GM13976 (cell line): ENCODE measurements at places on chromosomes 7 and 10.
A peak's percentile ranks its signal among the peaks of the same experiment; 100 is the strongest.

- DNase-seq: no peak
Observed at GRCh38 chr10:25028711-25029110, 12.3 kb downstream of the THNSL1 start.

DNA sequence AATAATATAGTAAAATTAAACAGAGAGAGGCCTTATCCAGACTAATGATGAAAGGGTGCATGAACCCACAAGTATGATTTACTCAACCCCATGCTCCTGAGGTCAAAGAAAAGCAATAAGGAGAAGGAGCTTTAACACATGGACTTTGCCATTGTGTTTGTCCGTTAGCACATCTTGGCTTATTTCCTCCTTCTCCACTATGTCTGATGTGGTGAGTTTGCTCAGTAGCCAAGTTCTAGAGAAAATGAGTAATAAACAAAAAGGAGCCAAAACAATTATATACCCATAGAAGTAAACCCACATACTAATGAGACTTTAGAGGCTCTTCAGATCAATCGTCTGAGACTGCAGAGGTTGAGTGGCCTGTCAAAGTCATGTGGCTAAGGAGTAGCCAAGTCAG, 26.1 kb upstream of the ADD3 start:
- no peak for DNase-seq

DNA sequence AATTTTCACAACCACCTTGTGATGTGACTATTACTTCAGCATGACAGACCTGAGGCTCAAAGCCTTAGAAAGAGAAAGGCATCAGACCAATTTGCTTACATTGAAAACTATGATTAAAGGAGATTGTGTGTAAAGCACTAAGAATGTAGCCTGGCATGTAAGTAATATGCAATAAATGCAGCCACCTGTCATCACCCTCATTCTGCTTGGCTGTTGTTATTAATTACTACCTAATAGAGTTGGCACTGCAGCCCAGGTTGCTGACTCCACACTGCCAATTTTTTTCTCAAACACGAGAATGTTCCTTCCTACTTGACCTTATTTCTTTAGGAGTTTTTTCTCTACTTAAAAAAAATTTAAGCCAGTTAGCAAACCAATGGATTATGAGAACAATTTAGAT, 61.2 kb upstream of the NPVF start:
- no peak for DNase-seq

GRCh38 chr10:102949916-102950315, 31.8 kb downstream of the CNNM2 start:
- DNase-seq: no peak

DNA sequence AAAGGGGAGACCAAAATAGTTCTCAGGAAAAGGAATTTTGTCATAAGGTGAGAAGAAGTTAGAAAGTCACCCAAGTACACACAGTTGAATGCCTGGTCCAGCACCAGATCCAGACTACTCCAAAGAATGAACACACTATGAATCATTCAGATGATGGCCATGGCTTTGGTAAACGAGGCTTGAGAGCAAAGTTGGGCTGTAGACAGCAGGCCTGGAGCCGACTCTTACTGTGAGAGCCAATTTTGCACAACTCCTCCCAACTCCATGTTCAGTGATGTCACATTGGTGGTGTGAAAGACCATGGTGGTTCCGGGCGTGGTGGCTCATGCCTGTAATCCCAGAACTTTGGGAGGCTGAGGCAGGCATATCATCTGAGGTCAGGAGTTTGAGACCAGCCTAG, 131.6 kb downstream of the PKD1L1 start:
- DNase-seq: no peak

DNA sequence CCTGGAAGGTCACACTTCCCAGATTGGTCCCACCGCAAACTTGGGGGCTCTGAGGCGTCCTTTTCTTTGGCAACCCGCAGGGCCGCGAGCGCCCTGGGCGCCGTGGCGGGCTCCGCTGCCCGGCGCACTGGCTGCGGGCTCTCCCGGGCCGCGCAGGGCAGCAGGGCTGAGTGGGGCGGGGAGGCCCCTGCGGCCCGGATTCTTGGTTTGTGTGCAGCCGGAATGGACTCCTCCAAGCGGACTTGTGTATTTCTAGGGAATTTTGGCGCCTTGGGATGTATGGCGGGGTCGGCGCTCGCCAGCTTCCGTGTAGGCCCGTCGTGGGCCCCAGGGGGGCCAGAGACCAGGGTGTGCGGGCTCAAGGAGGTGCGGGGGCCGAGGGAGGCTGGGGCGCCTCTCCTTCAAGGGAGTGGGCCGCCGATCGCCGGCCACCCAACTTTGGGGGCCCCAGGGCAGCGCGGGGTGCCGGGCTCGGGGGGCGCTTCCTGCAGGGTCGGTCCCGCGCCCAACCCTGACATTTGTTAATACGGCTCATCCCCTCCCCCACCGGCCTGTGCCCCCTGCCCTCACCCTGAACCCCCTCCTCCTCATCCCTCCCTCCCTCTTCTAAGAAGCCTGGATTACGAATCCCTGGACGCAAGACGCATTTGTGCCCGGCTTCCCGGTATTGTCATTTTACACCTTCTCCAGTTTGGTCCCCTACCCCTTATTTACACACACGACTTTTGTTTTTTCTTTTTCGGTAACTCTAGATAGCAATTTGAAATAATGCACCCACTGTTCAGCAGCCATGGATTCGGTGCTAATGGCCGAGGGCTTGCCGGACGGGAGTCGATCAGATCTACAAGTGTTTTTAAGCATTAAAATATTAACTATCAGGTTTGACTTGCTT, 2.5 kb downstream of the TCF7L2 start:
- DNase-seq: no peak

DNA sequence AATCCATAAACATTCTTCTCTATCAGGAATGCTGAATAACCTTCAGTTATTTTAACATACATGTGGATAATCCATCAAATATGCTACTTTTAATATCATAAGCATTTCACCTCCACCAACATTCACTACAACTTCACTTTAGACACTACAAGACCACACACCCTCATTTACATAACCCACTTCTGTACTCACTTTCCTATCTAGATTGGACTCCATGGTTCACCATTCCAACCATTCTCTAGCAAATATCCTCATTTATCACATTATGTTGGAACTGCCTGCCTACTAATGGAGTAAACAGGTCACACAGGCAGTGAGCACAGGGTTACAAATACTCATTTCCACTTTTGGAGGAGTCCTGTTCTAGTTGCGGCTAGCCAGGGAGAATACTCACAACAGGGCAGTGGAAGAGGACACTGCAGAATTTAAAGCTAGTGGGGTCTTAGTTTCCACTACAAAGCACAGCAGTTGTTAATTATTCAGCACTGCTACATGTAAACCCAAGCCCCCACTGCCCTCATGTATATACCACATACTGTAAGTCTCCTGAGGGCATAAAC, 18.4 kb downstream of the SNX13 start:
- DNase-seq: no peak

GRCh38 chr7:48875045-48875916, 49.1 kb upstream of the CDC14C start:
- no peak for DNase-seq

- DNase-seq: no peak
Observed at GRCh38 chr7:30894866-30895605, 16.6 kb upstream of the AQP1 start.

DNA sequence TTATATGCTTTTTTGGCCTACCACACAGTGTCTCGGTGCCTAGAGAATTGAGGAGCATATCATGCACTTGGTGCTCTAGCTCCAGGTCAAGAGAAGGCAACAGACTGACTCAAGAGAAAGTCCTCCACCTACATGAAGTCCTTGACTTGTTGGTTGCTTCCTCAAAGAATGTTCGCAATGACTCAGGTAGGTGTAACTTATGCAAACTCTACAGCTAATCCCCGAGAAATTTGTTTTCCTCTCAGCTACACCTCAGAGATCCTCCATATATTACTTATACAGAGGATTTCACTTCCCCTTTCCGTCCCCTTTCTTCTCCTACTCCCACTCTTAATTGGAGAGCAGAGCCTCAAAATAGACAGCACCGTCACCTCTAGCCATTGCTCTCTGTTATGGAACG, 1013.1 kb downstream of the KCNMA1 start:
- DNase-seq: peak; percentile 50

DNA sequence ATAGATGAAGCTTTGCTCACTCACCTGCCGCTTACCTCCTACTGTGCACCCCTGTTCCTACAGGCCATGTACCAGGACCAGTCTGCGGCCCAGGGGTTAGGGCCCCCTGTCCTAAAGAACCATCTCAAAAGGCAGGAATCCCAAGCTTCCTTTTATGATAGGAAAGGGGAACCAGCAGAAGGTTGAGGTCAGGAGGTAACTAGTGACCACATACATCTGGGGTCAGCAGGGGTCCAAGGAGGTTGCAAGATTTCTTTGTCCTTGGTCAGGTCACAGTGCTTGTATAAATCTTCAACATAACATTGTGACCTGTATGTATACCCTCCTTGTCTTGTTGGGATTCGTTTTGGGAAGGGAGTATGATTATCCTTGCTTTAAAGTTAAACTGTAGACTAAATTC, 73.8 kb downstream of the OAT start:
- no peak for DNase-seq

- DNase-seq: no peak
Observed at GRCh38 chr10:32232378-32232777, 114.6 kb downstream of the EPC1 start.

- DNase-seq: no peak
Observed at GRCh38 chr10:96453856-96454583, 59.7 kb downstream of the TLL2 start.

GRCh38 chr10:130740915-130741750, 570.4 kb downstream of the TCERG1L start:
- no peak for DNase-seq

DNA sequence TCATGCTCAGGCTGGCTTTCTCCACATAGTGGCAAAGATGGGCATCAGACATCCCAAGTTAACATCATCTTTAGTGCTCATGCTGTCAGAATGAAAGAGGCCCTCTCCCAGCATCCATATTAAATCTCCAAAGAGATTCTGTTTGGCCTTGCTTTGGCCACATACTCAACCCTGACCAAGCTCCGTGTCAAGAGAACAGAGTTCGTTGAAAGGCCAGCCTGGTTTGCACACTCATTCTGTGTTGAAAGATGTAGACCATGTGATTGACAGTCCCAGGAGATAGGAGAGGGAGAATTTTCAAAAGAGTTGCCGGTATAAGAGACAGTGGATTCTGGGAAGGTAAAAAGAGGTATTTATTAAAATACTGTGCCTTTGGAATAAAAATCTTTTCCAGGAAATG, 19.7 kb downstream of the MET start:
- no peak for DNase-seq

DNA sequence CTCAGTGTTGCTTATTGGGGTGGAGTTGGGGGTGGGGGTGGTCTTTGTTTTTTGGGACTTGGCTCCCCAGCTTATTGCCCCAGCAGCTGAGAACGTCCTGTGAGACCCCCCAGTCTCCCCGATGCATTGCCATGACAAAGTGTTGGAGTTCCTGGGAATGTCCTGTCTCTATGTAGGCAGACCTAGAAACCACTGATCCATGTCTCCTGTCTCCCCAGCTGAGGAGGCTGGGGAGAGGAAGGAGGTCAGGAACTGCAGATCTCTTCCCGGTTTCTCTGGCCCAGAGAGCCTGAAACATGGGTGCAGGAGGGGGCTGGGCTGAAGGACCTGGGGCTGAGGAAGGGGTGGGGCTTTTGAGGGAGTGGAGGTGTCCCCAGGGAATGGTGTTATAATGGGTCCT, 80.2 kb upstream of the GTF2IRD1 start:
- no peak for DNase-seq

GRCh38 chr10:130986846-130987245, 324.7 kb downstream of the TCERG1L start:
- no peak for DNase-seq

DNA sequence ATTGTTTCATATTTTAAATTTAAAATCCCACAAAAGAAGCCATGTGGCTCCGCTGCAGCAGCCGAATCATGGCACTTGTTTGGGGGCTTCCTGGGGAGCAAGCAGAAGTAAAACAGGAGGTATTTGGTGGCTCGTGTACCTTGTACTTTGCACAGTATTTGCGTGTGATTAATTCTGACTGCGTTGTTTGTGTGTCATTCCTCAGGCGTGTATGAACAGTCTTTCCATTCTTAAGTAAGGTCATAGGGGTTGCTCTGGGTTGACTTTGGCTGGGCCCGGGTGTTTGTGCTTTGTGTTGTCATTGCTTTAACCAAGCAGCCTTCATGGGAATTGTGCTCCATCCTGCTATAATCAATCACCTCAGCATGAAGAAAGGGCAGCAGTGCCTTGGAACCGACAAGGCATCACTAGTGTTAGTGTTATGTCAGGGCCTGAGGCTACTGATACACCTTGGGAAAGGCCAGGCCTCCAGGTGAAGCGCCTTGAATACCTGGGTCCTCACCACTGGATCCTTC, 182.4 kb downstream of the ARHGAP21 start:
- DNase-seq: no peak

DNA sequence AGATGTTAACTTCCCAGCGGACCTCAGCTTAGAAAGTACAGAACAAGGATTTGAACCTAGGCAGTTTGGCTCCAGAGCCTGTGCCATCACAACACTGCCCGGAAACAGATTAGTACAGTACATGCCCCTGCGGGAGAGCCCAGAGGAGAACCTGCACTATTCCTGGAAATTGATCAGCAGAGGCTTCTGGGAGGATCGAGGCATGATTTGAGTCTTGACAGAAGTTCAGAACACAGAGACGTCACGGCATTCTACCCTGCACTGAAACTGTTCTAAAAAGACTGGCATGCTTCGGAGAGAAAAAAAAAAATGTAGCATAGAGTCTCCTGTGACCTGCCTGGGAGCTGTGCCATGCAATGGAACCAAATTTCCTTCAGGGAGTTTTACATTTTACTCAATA, 9.2 kb upstream of the IL6 start:
- DNase-seq: no peak

- DNase-seq: no peak
Observed at GRCh38 chr10:94097656-94098055, 103.9 kb downstream of the PLCE1 start.

- no peak for DNase-seq
Observed at GRCh38 chr7:6648815-6649104, 11.6 kb downstream of the ZNF316 start.

GRCh38 chr7:80493121-80493849, 18.6 kb downstream of the GNAT3 start:
- no peak for DNase-seq

GRCh38 chr10:132205650-132206376, 19.1 kb downstream of the DPYSL4 start:
- no peak for DNase-seq
